ENCODE measurements at places on chromosomes 6 and 20.

- DNase-seq, result no peak
Measured at GRCh38 chr6:19121521-19121920, 715.6 kb upstream of the ID4 start.

GRCh38 chr6:169824021-169824420 lies 72.6 kb downstream of the ERMARD start:
- no peak for DNase-seq

DNA sequence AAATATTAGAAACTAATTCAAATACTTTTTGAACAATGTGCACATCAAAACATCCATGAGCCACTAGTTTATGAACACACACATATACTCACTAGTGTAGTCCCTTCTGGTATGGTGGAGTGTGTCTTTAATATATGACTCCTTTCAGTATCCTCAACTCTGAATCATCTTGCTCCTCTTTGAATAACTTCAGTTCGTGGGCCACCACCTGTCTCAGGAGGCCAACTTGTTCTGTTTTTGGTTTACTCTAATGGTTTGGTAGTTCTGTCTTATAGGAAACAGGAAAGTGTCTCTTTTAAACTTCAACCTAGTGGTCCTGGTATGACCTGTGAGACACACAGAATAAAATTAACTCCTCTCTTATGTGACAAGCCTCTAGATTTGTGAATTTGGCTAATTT lies 55.6 kb downstream of the ZNF292 start:
- peak; percentile 41 for DNase-seq

DNA sequence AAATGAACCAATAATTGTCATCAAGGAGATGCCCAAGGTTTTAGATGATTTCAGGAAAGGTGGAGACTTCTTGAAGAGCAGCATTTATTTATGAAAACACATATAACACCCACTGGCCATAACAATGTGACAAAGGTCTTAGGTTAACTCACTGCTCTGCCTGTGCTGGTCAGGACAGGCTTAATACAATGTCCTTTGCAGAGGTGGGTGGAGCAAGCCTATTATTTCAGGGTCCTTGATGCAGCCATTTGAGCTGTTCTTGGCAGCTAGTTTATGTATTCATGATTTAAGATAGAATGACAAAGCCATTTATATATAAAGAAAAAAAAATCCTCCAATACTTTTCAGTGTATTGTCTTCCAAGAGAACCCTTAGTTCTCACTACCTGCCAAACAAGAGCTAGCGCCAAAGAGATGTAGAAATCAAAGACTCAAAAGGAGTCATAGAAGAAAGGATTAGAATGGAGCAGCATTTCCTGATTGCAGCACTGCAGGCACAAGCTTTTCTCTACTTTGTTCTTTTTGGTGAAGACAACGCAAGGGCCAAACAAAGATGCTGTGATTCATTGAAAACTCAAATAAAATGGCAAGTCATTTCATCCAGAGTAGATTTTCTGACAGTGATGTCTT lies 124.3 kb upstream of the TSHZ2 start:
- DNase-seq, result no peak

- no peak for DNase-seq
Measured at GRCh38 chr20:20207872-20208271, 155.5 kb downstream of the CFAP61 start.

DNA sequence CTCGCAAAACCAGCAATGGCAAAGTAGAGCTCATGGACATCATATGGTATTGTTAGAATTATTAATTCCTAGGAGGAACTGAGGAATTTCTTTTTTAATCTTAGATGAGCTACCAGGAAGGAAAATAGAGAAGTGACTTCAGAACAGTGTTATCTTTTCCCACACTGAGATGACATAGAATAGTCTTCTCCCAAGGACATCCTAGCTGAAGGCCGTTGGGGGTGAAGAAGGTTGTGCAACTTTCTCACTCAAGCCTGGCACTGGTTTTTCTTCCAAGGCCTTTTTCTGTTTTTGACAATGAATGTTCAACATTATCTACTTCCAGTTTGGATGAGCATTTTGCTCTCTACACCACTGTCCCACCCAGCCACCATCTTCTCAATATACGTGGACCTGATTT lies 35.8 kb upstream of the MAS1 start:
- no peak for DNase-seq

GRCh38 chr6:21508753-21509152 lies 84.8 kb upstream of the SOX4 start:
- DNase-seq, result no peak

Data from activated T-cell treated with anti-CD3 and anti-CD28 coated beads, Interleukin-2, amount 50 U/mL, for 48 hours (primary cell).